ENCODE measurements at places on chromosomes 11 and 22. TPM values are rescaled to one million over a fixed set of nuclear protein-coding genes. Genes with fewer than 3 reads are reported as not detected.

DNA sequence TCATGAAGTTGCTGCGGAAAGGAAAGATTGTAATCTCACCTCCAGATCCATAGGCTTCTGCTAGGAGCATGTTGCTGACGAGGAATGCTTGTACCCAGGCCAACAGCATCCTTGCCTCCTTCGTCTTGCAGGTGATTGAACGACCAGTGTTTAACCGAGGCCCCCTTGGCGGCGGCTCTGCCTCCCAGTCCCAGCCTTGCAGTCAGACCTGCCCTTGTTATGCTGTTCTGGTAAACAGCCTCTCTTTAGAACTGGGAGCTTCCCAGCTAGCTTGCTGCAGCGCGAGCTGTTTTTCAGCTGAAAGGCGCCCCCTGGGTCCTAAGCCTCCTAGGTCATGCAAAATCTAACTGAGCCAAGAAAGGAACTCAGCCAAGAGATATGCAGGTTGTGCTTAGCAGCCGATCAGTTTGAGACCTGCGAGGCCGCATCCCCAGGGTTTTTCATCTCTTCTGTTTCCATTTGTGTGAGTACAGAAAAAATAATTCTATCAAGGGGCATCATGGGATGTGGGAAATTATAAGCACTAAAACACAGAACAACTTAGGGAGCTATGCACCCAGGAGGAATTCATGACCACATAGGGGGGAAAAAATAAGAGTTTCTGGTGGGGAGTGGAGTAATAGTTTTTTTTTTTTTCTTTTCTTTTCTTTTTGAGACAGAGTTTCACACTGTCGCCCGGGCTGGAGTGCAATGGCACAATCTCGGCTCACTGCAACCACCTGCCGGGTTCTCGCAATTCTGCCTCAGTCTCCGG, at the start of gene PIK3IP1:
Gene PIK3IP1 (minus strand): TSS at position 253 of the 754 bp plus-strand sequence. CDS start 144 bp downstream, at position 109.
- DNase-seq, result peak; percentile 94

DNA sequence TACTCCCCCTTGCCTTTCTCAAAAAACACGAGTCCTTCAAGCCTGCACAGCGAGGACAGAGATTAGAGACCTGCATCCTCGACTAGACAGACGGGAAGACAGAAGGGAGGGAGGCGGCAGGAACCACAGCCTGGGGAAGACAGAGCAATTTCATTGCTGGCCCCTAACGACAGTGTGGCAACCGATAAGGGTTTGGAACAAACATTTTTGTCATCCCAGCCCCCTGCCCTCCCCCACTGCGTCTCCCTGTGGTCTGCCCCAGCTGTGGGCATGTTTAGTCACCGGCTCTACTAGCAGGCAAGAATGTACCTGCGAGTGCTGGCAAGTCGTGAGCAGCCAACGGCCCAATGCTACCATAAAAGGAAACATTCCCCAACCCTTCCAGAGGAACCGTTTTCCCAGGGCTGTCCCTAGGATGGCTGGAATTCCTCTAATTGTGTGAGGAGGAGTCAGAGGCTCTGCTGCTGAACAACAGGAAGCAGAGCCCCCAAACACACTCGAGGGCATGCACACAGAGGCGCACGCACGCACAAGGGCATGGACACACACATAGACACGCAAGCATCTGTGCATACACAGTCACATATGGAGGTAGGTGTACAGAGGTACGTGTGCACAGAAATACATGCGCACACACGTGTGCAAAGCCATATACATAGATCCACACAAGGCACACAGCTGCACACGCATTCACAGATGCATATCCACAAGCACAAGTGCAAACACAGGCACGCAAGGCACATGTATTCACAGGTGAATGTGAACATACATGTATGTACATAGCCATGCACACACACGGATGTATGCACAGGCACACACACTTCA, 58.3 kb downstream of the MYH9 start:
- no peak for DNase-seq

DNA sequence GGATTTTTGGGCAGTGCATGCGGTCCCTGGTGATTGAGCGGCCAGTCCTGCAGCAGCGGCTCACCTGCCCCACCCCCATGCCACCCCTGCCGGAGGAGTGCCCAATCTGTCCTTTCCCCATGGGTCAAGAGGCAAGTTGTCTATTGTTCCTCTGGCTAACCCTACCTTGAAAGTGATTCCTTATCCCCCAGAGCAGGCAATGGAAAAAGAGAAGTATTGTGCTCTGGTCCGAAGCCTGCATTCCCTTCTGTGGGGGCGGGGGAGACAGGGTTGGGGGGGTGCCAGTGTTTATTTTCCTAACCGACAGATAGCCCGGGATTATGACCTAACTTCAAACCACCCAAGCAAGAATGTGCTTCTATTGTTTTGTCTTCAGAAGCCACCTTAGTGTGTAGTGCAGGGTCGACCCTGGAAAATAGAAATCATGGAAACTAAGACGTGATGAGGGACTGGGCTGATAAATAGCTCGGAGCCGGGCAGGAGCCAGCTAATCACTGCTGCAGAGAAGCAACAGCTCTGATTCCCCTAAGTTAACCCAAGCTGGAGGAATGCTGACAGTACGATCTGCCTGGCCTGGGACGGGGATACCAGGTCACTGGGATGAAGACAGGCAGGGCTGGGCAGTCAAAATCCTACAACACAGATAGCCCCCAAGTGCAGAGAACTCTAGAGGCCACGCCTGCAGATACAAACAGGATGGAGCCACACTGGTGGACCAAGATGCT, 38.7 kb upstream of the ATXN10 start:
- no peak for DNase-seq

DNA sequence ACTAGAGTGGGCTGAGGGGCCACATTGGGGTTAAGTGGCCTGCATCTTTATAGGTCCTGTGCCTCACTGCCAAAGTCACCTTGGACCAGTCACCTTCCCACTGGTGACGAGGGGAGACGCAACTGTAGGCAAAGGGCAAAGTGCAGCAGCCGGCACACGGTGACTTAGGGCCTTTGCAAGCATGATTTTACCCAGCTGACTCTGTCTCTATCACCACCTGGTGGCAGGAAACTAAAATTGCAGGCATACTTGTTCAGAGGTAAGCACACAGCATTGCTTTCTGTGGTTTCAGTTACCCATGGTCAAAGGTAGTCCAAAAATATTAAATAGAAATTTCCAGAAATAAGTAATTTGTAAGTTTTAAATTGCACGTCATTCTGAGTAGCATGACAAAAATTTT, 1164.4 kb downstream of the BRD1 start:
- DNase-seq, result no peak

- no peak for DNase-seq
Measured at GRCh38 chr11:36383195-36383594, 87.1 kb downstream of the PRR5L start.

- no peak for DNase-seq
Measured at GRCh38 chr11:58024601-58025091, 965 bp downstream of the OR9Q1 start.

GRCh38 chr11:3671334-3672254, at the start of gene CHRNA10:
CHRNA10 (minus strand) TSS chr11:3671384; CDS start chr11:3671312, 72 bp downstream.
- no peak for DNase-seq

DNA sequence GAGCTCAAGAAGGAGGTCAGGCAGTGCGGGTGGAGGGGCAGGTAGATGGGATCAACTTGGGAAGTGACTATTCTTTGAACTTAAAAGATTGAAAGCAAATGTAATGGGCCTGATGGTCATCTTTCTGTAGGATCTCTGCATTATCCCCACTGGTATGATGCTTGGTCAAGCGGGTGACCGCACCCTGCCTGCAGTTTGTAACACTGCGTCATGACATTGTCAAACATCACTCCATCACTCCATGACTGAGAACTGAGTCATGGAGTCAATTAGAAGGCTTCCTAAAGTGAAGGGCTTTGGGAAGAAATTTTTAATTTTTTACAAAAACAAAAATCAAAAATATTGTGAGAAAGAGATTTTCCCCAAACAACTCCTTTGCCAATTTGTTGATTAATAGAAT, 62.4 kb upstream of the BMAL1 start:
- DNase-seq, result no peak

GRCh38 chr11:5625281-5625680, 480 bp downstream of the TRIM34 start:
- no peak for DNase-seq

BATF2 gene
- total RNA-seq, result not detected

DNA sequence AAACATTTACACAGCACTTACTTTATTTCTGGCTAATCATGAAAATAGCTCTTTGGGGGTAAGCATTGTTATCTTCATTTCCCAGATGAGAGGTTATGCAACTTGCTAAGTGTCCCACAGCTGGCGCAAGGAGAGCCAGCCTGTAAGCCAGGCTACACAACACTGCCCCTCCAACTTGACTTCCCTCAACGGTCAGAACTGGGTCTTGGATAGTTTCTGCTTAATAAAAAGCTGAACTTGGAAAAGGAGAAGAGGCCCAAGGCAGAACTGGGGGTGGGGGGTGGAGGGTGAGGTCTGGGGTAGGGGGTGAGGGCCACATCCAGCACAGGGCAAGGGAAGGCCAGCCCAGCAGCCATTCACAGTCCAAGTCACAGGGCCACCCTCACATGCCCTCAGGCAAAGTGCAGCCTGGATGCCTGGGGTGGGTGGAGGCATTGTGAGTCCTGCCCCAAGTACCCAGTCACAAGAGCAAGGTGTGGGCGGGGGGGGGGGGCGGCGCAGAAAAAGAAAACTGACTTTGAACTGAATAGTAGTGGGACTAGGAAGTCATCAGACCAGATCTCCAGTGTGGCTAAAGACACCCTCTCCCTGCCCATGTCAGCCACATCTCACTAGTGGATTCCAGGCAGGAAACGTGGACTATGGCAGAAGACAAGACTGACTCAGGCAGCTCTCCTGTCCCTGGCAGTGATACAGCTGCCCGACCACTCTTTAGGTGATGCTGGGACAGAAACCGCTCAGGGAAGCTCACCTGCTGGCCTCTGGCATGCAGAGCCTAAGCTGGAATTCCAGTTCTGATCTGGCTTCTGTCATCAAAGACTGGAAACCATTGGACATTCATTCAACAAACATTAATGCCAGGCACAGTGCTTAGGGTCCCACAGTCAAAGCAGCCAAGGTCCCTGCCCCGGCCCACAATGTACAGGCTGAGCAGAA, 52.4 kb downstream of the PACSIN2 start:
- DNase-seq, result no peak
